ENCODE measurements at places on chromosomes 1 and 21.

- DNase-seq: no peak
Measured at GRCh38 chr1:16398371-16398953, 31.4 kb downstream of the SZRD1 start.

GRCh38 chr1:161719325-161719611 is 2.1 kb upstream of the FCRLB start:
- DNase-seq: no peak

- no peak for DNase-seq
Measured at GRCh38 chr1:82162486-82163420, 362.0 kb downstream of the ADGRL2 start.

DNA sequence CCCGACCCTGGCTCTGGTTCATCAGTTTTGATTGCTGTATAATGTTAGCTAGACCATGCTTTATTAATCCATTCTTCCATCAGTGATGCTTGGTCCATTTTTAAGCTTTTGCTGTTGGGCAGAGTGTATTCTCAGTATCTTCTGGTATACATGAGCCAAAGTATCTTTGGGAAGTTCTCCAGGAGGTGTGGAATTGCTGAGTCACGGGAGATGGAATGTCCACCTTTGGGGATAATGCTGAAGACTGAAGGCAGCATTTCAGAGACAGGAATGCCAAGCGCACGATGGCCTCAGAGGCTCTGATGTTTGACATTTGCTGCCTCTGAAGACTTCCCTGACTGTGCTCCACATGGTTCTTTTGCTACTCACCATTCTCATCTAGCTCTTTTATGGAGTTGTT is 266.3 kb upstream of the KAZN start:
- DNase-seq: no peak

DNA sequence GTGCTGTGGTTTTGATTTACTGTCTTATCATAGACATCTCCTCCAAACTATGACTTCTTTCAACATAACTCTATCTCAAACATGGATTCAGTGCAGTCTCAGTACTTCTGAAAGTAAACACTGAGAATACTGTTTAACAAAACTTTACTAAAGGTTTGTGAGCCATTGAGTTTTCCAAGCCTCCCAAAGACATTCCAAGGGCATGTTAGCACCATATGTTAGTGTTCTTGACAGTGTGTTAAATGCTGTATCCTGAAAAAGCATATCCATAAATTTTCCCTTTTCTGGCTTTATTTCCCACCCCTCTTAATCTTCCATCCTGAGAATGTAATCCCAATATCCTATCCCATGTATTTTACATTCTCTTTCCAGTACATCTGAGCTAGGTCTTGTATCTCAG is 446.8 kb upstream of the CXADR start:
- DNase-seq: no peak

- DNase-seq: no peak
Measured at GRCh38 chr1:182279724-182280503, 111.7 kb downstream of the GLUL start.

- DNase-seq: no peak
Measured at GRCh38 chr1:3240524-3241235, 171.7 kb downstream of the PRDM16 start.

DNA sequence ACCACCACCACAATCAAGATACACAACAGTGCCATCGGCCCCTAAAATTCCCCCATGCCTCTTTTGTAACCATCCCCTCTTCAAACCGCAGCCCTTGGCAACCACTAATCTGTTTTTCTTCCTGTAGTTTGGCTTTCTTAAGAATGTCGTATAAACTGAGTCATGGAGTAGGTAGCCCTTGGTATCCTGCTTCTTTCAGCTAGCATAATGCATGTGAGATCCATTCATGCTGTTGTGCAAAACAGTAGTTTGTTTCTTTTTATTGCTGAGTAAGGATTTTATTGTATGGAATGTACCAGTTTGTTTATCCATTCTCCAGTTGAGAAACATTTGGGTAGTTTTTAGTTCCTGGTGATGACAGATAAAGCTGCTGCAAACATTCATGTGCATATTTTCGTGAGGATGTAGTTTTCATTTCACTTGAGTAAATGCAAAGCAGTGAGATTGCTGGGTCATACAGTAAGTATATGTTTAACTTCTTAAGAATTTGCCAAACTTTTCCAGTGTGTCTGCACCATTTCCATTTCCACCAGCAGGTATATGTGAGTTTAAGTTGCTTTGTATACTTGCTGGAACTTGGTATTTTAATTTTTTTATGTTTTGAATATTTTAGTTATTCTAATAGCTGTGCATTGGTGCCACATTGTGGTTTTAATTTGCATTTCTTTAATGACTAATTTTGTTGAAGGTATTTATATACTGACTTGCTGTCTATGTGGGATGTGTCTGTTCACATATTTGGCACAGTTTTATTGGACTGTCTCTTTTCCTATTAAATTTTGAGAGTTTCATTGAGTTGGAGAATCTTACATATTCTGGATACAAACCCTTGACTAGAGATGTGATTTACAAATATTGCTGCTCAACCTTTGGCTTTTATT is 148.4 kb upstream of the MAP1LC3C start:
- DNase-seq: no peak

GRCh38 chr1:84366786-84367185 is 31.5 kb upstream of the DNASE2B start:
- DNase-seq: no peak

DNA sequence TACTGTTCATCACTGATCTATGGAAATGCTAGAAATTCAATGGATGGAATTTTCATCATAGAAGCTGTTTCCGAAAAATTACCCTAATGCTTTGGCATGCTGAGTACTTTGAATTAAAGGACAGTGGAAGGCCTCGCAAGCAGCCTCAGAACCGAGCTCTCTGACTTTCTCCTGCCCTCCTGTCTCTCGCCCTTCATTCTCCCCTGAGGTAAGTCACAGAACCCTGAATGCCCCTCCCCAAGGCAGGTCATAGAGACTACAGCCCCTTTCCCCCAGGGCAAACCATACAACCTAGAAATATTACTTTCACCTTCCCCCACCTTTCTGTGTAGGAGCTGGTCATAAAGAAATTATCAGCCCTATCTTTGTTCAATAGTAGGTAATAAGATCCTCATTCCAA is 74.8 kb downstream of the LRIG2 start:
- no peak for DNase-seq

- no peak for DNase-seq
Measured at GRCh38 chr1:77536813-77537212, 145.6 kb downstream of the ZZZ3 start.

DNA sequence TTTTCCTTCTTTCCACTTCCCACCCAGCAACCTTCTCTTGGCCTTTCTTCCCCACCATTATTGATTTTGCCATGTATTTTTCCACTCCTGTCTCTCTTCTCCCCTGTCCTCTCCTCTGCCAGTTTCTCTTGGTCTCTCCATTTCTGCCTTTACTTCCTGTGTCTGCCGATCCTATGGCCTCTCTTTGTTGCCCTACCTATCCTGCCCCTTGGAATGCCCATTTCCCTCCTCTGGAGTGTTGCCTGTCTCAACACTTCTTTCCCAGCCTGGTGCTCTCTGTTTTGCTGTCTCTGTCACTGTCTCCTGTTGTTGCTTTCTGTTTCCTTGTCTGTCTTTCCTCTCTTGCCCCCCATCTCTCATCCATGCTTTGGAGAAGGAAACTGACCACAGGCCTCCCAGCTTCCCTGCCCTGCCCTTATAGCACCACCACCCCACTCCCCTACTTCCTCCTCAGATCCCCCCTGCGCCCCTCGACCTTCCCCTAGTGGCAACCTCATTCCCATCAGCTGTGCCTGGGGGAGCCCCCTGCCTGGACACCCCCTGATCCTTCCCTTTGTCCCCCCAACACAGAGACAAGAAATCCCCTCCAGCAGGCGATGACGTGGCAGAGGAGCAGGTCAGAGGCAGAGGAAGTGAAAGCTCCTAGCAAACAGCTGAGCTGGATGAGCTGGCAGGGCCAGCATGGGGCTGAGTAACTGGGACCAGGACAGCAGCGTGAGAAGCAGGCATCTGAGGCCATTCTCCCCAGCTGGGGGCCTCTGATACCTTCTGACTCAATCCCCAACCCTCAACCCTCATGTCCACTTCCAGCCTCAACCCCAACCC is 6.6 kb upstream of the ETV3L start:
- DNase-seq: peak; percentile 79

DNA sequence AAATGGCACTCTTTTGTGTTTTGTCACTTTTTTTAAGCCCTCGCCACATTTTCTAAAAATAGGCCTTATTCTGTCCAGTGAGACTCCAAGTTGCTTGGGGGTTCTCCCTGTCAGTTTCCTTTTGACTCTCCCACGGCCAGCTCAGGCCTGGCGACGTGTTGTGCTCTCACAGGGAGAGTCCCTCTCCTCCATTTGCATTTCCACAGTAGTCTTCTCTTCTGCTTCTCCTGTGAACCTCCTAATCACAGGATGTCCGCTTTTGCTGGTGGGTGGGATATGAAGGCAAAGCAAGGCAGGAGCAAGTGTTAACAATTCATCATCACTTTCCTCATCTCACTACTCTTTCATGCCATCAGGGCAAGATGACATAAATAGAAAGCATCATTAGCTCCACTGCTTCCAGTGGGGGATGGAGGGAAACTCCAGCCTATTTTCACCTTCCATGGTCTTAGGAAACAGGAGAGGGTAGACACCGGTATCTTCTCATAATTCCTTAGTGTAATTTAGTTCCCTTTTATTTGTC is 99.8 kb downstream of the INTS7 start:
- DNase-seq: no peak

DNA sequence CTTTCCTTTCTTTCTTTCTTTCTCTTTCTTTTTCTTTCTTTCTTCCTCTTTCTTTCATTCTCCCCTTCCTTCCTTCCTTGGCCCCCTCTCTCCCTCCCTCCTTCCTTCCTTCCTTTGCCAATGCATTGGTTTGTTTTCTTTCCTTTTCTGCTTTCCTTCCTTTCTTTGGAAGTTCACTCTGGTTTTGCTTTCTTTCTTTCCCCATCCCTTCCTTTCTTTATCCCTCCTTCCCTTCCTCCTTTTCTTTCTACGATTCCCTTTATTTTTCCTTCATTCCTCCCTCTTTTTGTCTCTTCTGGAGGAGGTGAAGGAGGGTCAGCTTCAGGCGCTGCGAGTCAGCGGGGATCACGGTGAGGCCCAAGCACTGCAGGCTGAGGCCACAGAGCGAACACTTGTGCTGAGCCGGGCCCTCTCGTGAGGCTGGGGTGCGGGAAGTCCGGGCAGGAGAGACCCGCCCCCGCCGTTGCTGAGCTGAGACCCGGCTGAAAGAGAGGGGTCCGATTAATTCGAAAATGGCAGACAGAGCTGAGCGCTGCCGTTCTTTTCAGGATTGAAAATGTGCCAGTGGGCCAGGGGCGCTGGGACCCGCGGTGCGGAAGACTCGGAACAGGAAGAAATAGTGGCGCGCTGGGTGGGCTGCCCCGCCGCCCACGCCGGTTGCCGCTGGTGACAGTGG is 1.5 kb downstream of the SIM2 start:
- DNase-seq: no peak

GRCh38 chr1:45843474-45843905 is 40.1 kb downstream of the MAST2 start:
- DNase-seq: no peak

GRCh38 chr1:205192287-205192686 is 19.2 kb downstream of the DSTYK start:
- DNase-seq: no peak

GRCh38 chr1:87174724-87175245 is 153.9 kb upstream of the LMO4 start:
- no peak for DNase-seq

- DNase-seq: no peak
Measured at GRCh38 chr1:166605137-166605536, 234.1 kb upstream of the POGK start.

DNA sequence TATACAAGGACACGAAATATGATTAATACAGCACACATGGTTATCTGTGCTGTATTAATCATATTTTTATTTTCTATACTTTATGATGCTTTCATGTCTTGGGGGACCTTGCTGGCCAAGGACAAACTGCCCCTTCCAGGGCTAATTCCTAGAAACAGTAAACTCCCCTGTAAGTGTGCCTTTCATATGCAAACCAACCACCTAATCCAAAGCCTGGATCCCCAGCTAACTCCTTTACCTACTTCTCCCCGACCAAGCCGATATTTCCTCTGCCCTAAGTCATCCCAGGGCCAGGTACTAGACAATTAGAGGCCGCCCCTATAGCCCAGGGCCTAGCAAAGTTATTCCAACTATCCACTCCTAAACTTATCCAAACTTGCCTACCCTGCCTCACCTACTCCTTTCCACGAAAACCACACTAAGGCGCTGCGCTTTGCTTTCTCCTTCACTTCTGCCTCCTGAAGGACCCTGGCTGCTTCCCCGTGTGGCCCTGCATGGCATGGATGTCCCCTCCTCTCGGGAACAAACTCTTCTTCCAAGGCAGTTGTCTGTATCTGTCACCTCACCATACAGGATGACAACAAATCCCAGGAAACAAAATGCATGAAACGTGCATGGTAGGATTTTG is 10.2 kb downstream of the SH3BP5L start:
- peak; percentile 41 for DNase-seq

GRCh38 chr1:20102875-20103274 is 16.5 kb downstream of the PLA2G2D start:
- no peak for DNase-seq

- DNase-seq: no peak
Measured at GRCh38 chr1:215539803-215540570, 27.1 kb upstream of the KCTD3 start.

DNA sequence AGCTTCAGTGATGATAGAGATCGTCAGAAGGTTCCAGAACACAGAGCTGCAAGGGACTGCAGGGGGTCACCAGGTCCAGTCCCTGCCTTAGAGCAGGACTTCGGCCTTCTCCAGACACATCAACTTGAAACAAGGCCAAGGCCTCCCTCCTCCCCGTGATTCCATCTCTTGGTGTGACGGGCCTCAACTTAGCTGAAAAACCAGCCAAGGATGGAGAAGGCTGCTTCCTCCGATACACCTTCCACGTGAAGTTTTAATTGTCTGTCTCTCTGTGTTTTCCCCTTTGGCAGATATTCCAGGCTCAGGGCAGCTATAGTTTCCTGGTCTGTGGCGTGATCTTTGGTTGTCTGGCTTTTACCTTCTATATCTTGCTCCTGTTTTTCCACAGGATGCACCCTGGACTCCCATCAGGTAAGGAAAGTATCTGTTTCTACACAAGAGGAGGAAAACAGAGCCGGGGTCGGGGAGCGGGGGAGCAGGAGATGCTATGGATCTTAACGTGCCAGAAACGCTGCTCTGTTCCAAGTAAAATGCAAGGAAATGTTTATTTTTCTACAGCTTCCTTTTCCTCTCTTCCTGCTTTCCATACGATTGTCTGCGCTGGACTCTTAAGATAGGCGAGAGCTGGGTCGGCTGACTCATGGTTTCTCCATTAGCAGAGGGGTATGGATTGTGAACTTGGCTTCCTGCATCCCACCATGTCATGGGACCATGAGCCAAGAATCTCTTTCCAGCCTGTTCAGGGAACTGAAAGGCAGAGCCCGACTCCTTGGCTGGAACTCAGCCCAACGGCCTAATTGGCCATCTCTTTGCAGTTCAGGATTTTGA is 32.8 kb downstream of the ELK4 start:
- DNase-seq: no peak

- no peak for DNase-seq
Measured at GRCh38 chr1:81234237-81234636, 566.5 kb upstream of the ADGRL2 start.

- no peak for DNase-seq
Measured at GRCh38 chr1:83787246-83787998, 211.5 kb downstream of the TTLL7 start.
